ENCODE measurements at places on chromosomes 5 and 9.

- DNase-seq = no peak
Observed at GRCh38 chr5:11420969-11421368, 483.3 kb downstream of the CTNND2 start.

- DNase-seq = no peak
Observed at GRCh38 chr5:11760934-11761603, 143.2 kb downstream of the CTNND2 start.

- no peak for DNase-seq
Observed at GRCh38 chr9:87740209-87740608, 14.3 kb downstream of the CTSL start.

- DNase-seq = no peak
Observed at GRCh38 chr5:41755705-41756104, 114.5 kb downstream of the OXCT1 start.

- DNase-seq = no peak
Observed at GRCh38 chr9:121280715-121281613, 13.0 kb downstream of the GSN start.

DNA sequence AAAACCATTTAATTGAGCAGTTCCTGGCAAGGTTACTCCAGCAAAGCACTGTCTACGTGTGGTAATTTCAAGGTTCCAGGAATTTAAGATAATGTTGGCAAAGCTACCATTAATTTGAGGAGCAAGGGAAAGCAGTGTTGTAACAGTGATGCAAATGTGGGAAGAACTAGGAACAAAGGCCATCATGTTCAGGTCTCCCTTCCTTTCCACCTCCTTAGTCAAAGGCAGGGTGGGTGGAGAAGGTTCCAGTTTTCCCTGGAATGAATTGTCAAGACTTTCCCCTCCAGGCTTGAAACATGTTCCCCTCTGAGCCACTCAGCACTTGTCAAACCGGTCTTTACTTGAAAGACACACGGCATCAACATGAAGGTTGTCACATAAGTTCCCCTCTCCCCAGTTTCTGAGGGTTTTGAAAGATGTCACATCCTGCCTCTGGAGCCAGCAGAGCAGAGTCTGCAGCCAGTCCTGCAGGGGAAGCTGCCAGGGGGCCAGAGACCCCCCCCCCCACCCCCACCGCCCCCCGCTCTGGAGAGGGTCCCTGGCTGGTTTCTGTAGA is 226.0 kb downstream of the GAS1 start:
- no peak for DNase-seq

All from T-helper 22 cell (primary cell).